LHCN-M2 (cell line): ENCODE measurements at places on chromosomes 16 and 17.

- no peak for DNase-seq
Observed at GRCh38 chr17:6422654-6423241, 12.2 kb downstream of the AIPL1 start.

DNA sequence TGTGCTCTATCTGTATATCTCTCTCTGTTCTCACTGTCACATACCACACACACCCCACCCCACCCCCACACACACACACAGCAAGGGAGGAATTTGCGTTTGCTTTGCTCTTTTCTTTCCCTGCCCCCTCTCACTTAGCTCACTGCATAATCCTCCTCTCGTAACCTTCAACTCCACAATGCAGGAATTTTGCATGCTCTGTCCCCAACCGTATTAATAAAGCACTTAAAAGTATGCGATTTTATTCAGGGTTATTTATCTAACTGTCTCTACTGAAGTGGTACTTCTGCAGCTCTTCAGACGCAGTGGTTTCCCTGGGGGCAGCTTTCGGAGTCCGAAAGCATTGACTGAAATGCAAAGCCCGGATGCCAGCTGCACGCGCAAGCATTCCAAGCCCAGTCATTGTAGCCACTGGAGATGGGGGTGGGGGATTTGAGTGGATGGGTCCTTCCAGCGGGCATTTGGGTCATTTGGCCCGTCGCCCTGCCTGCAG, 105.4 kb upstream of the RBFOX1 start:
- no peak for DNase-seq

DNA sequence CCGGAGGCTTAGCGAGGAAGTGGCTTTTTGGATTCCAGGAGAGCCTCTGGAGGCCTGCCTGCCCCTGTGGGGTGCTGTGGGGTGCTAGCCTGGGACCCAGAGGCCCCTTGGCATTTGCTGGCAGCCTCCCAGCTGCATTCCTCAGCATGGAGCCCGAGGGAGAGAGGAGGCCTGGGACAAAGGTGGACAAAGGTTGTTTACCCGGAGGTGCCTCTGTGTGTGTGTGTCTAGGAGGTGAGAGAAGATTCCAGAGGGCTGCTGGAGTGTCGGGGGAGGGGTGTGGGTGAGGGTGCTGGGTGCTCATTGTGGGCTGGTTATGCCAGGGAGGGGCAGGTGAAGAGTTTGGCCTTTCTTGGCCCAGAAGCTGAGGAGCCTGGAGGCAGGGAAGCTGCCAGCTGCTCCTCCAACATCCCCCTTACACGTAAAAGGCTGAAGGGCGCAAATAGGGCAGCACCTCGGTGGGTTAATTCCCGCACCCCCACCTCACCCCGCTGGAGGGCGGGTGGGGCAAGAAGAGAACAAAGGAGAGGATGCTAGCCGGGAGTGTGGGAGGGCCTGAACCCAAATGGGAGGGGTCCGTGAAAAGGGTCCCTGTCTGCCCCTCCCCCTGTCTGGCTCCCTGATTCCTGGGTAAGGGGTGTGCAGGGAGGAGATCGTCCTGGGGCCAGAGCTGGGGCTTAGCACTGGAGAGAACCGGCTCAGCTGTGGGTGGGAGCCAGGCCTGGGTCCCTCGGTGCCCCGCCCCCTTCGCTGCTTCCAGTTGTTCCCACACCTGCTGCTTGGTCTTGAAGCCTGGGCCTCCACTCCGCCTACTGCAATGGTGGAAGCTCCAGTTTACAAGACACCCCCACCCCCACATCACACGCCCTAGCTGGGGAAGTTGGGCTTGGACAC, 9.9 kb downstream of the HEXIM2 start:
- DNase-seq: peak; percentile 91

DNA sequence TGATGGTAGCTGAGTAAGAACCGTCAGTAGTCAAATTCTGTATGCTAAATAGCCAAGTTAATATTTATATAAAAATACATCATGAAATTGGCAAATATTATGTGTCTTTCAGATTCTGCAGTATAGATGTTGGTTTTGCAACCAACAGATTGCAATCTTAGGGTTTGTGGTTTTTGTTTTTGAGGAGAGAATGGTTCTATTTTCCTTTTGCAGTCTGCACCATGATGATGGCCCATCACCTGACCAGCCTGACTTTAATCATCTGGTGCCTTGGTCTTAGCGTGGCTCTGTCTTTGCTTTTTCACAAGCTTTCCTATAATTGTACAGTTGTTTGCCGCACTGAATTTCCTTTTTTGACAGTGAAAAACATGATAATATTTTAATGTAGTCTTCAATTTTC, 50.7 kb downstream of the NUP93 start:
- DNase-seq: peak; percentile 32

DNA sequence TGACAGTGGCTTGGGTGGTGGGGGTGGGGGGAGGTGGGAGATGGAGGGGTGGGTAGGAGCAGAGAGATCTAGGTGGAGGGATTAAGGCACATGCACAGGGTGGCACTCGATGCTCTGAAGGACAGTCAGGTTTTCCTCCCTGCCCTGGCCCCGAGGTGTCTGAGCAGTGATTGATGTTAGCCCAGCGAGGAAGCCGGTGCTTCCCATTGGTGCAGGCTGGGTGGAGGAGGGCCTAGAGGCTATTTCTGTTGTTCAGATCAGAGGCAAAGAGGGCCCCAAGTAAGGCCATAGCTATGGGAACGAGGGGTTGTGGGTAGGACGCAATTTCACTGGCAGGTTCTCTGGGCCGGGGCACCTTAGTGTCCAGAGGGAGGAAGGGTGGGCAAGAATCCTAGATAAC, 23.1 kb downstream of the CACNA1G start:
- no peak for DNase-seq

- no peak for DNase-seq
Observed at GRCh38 chr17:45895304-45895968, 1.1 kb downstream of the MAPT start.

DNA sequence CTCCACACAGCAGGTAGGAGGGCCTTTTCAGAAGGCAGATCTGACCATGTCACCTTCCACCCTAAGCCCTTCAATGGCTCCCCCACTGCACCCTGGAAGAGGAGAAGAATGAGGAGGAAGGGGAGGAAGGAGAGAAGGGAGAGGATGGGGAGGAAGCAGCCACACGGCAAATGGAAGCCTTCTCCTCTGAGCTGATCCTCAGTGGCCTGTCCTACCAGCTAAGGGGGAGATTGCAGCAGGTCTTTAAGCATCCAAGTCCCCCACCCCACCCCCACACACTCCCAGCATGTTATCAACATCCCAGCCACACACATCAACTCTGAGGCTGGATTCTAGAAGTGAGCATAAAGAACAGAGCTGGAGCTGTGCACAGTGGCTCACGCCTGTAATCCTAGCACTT, 46.2 kb upstream of the RBFOX3 start:
- no peak for DNase-seq

- peak; percentile 32 for DNase-seq
Observed at GRCh38 chr17:28865946-28866752, 11.3 kb downstream of the ERAL1 start.

- peak; percentile 75 for DNase-seq
Observed at GRCh38 chr16:71426069-71426879, 15.6 kb downstream of the TLE7 start.

GRCh38 chr17:81253358-81254131, 14.4 kb downstream of the NDUFAF8 start:
- no peak for DNase-seq

GRCh38 chr17:74898376-74898946, 5.0 kb upstream of the FADS6 start:
- DNase-seq: no peak

- DNase-seq: no peak
Observed at GRCh38 chr16:84055801-84056634, 13.4 kb upstream of the SLC38A8 start.

DNA sequence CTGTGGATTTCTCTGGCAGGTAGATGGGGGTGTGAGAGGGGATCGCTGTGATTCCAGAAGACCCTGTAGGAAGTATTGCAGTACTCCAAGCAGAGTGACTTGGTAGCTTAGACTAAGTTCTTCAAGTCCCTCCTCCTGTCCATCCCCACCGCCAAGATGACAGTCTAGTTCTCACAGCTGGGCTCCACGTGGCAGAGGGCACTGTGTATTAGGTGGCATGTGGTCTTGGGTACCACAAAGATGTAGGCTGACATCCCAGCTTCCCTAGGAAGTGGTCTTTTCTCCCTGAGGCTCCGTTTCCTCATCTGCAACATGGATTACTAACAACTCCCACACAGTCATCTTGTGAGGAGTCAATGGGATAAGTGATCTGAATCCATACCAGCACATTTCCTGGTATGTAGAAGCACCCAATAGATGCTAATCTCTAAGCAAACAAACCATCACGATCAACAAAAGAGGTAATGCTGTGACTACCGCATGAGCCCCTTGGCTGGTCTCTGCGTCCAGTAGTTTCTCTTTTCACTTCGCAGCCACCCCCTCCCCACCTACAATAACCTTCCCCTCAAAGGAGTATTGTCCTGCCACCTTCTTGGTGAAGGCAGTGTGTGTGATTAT, 349.1 kb upstream of the EEF2KMT start:
- no peak for DNase-seq

- DNase-seq: no peak
Observed at GRCh38 chr17:79201119-79201518, 126.5 kb downstream of the ENGASE start.

DNA sequence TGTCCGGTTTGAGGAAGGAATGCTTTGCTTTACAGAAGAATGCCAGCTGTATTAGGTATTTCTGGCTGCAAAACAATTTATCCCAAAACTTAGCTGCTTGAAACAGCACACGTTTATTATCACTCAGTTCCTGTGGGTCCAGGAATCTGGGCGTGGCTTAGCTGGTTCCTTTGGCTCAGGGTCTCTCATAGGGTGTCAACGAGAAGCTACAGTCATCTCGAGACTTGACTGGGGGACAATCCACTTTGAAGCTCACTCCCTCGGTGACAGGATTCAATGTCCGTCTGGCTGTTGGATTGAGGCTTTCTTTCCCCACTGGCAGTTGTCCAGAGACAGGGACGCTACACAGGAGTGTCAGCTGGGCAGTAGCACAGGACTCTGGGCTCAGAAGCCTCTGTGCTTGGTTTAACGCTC, 9.6 kb upstream of the RHBDF2 start:
- DNase-seq: no peak

DNA sequence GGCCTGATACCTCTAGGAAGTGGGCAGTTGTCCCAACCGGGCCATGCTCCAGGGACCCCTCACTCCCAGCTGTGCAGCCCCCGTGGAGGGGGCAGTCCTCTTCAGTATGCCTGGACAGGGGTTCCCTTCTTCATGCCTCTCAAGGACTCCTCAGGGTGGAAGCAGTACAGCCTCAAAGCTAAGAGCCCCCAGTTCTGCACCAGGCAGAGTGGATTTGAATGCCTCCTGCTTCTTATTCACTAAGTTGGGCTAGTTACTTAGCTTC, 23.9 kb upstream of the ST6GALNAC1 start:
- no peak for DNase-seq

DNA sequence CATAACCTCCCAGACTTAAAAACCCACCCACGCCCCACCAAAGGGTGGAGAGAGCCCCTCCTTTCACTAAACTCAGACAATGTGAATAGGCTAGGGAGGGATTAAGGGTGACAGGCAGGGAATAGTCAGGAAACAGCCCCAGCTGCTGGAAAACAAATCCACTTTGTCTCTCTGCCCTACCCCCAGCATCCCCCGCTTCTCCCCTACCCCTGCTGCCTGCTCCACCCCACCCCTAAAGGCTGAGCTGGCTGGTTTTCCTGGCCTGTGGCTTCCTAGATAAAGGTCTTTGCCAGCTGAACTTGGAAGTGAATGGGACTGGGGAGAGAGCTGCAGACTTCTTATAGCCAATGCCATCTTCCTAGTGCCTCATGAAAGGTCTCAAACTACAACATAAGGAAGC, 15.0 kb downstream of the CAVIN1 start:
- peak; percentile 53 for DNase-seq

- DNase-seq: peak; percentile 68
Observed at GRCh38 chr17:79019632-79020584, 4.1 kb upstream of the C1QTNF1 start.

GRCh38 chr16:64381979-64382378, 739.9 kb downstream of the CDH11 start:
- DNase-seq: no peak

DNA sequence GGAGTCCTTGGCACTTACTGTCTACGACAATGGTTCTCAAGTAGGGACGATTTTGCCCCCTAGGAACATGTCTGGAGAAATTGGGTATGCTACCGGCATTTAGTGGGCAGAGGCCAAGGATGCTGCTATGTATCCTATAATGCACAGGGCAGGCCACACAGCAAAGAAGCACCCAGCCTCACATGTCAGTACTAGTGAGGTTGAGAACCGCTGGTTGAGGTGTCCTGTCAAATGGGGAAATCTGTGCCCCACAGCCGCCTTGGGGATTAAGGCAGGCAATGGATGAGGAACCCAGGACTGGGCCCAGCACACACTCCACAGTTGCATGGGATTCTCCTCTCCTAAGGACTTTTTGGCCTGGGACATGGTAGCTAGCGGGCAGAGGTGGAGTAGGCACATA, 86.7 kb upstream of the TOB1 start:
- no peak for DNase-seq
